A549 treated with AZD2906 at 1 μM for 4 hours (cell line): ENCODE measurements at places on chromosomes 13 and 19. TPM values are rescaled to one million over a fixed set of nuclear protein-coding genes. Genes with fewer than 3 reads are reported as not detected.

ZNF256 gene
- 0.88 to 1.2 TPM (median 1.1 TPM) in 5 replicates for total RNA-seq

KCNRG gene
- 0.32 to 0.75 TPM (median 0.54 TPM) in 5 replicates for total RNA-seq

IGFL3 gene
- 0.16 to 0.25 TPM (median 0.17 TPM) in 3 of 5 replicates, not detected in the others for total RNA-seq

PAF1 gene
- total RNA-seq: 73.9 to 76.7 TPM (median 75.8 TPM) in 5 replicates

GJB2 gene
- total RNA-seq: 0.55 to 0.75 TPM (median 0.65 TPM) in 5 replicates

CATSPERD gene
- not detected in 5 replicates for total RNA-seq

IFNL1 gene
- 0.11 TPM in 1 of 5 replicates, not detected in the others for total RNA-seq

CALR3 gene
- 0.07 to 0.14 TPM in 2 of 5 replicates, not detected in the others for total RNA-seq

MARCHF2 gene
- total RNA-seq: 15.9 to 20.8 TPM (median 20.4 TPM) in 5 replicates

C13orf42 gene
- not detected in 5 replicates for total RNA-seq

OR7D2 gene
- total RNA-seq: 0.02 TPM in 2 of 5 replicates, not detected in the others

F2RL3 gene
- total RNA-seq: 0.06 TPM in 1 of 5 replicates, not detected in the others

SELENOV gene
- total RNA-seq: not detected in 5 replicates

GIPC1 gene
- 107 to 160 TPM (median 157 TPM) in 5 replicates for total RNA-seq

ZNF555 gene
- 1.8 to 2.8 TPM (median 2.4 TPM) in 5 replicates for total RNA-seq

TEX26 gene
- total RNA-seq: not detected in 5 replicates

SLC15A1 gene
- 0.02 to 0.09 TPM (median 0.03 TPM) in 4 of 5 replicates, not detected in the other for total RNA-seq

ZNF302 gene
- 13.1 to 16.2 TPM (median 15.4 TPM) in 5 replicates for total RNA-seq

ETHE1 gene
- total RNA-seq: 39.5 to 53.9 TPM (median 49.8 TPM) in 5 replicates

ERICH4 gene
- total RNA-seq: not detected in 5 replicates

RPL18 gene
- 3,280 to 3,604 TPM (median 3,357 TPM) in 5 replicates for total RNA-seq

KCNJ14 gene
- 0.80 to 1.6 TPM (median 1.1 TPM) in 5 replicates for total RNA-seq

OR7C1 gene
- not detected in 5 replicates for total RNA-seq

PPM1N gene
- total RNA-seq: 6.2 to 9.9 TPM (median 6.9 TPM) in 5 replicates

ATP4A gene
- total RNA-seq: 0.06 to 0.14 TPM (median 0.13 TPM) in 4 of 5 replicates, not detected in the other

KCNN4 gene
- 36.2 to 55.1 TPM (median 52.9 TPM) in 5 replicates for total RNA-seq

TECR gene
- 148 to 187 TPM (median 185 TPM) in 5 replicates for total RNA-seq

KLK4 gene
- total RNA-seq: 0.14 to 0.17 TPM (median 0.16 TPM) in 3 of 5 replicates, not detected in the others

PRSS57 gene
- 0.17 to 0.18 TPM in 2 of 5 replicates, not detected in the others for total RNA-seq

ZNF260 gene
- total RNA-seq: 5.4 to 12.3 TPM (median 6.1 TPM) in 5 replicates

RETN gene
- total RNA-seq: not detected in 5 replicates

ZNF729 gene
- not detected in 5 replicates for total RNA-seq

FPR1 gene
- total RNA-seq: 0.09 to 0.19 TPM (median 0.15 TPM) in 5 replicates

CNN1 gene
- 0.24 to 0.44 TPM (median 0.37 TPM) in 5 replicates for total RNA-seq

IGSF23 gene
- 0.36 to 0.67 TPM (median 0.42 TPM) in 5 replicates for total RNA-seq

SCN1B gene
- 11.1 to 20.6 TPM (median 20.1 TPM) in 5 replicates for total RNA-seq
